ENCODE measurements at places on chromosomes 11 and 22. TPM values are rescaled to one million over a fixed set of nuclear protein-coding genes. Genes with fewer than 3 reads are reported as not detected.

Gene C11orf52
- 35.0 TPM for polyA plus RNA-seq

Gene TENM4
- 0.65 TPM for polyA plus RNA-seq

Gene CREBZF
- polyA plus RNA-seq: 12.5 TPM

Gene PGA3
- 23,067 TPM for polyA plus RNA-seq

Gene SERPING1
- 111 TPM for polyA plus RNA-seq

Gene PATE4
- polyA plus RNA-seq: not detected

Gene PGA4
- 17,534 TPM for polyA plus RNA-seq

Gene RHOG
- polyA plus RNA-seq: 39.8 TPM

GRCh38 chr11:124839128-124839971 is 25.9 kb upstream of the ROBO3 start:
- DNase-seq: peak; percentile 57
- no peaks in the 10 kb centered on the region for H3K36me3 ChIP-seq

DNA sequence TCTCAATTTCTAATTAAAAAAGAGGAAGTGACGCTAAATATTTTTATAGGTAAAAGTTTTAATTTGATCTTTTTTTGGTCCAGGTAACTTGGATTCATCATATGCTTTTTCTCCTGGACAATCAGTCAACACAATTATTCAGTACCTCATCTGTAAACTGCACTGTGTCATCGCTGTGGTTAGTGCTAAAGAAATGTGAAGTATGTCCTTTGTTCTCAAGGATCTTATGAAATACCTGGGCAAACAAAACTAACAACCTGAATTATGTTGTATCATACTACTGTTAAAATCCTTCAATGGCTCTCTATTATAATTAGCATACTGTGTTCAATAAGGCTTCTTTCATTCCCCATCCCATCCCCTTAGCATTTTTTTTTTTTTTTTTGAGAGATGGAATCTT is 19.9 kb upstream of the SCN3B start:
- DNase-seq: no peak
- no peaks in the 10 kb centered on the region for H3K36me3 ChIP-seq
- no peaks in the 10 kb centered on the region for H3K27me3 ChIP-seq
- no peak overlapping the region for H3K27ac ChIP-seq
- no peak overlapping the region for H3K4me3 ChIP-seq

DNA sequence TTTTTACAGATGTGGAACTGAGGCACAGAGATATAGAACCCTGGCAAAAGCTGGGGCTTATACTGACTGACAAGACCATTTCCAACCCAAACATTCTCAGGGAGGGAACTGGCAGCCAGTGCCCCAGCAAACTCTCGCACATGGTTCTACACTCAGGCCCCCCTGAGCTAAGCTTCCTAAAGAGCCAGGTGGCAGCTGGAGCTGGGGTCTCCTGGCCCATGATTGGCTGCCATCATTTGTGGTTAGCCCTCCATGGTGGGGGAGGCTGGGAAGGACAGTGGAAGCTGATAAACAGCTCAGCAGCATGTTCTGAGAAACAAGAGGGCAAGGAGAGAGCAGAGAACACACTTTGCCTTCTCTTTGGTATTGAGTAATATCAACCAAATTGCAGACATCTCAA is at the start of gene RAG1:
TSS of gene RAG1 (plus strand) at position 314 of the 400 bp plus-strand sequence. CDS start 5,298 bp downstream, outside the sequence.
- no peak for DNase-seq
- no peaks in the 10 kb centered on the region for H3K27me3 ChIP-seq
- no peaks in the 10 kb centered on the region for H3K4me1 ChIP-seq
- H3K36me3 ChIP-seq: no peaks in the 10 kb centered on the region

DNA sequence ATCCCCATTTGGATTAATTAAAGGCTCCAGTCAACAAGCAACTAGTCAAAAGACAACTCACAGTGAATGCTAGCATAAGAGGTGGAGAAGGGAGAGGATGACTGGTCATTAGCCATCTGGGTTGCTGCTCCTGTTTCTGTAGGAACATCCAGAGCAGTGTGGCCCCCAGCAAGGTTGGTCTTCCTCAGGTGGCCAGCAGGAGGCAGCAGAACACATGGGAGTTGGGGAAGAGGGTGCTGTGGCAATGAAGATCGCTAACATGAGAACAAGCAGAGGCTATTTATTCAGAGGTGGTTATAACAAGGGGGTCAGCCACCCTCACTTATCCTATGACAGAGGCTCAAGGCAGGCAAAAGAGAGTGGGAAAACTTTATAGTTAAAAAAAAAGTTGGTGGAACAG is 21.3 kb downstream of the IZUMO1R start:
- no peaks in the 10 kb centered on the region for H3K4me1 ChIP-seq
- DNase-seq: peak; percentile 31
- no peaks in the 10 kb centered on the region for H3K27me3 ChIP-seq
- no peak overlapping the region for H3K4me3 ChIP-seq
- H3K27ac ChIP-seq: no peak overlapping the region
- H3K36me3 ChIP-seq: no peaks in the 10 kb centered on the region

GRCh38 chr22:41951898-41952474 is at the start of gene SMIM45:
Gene SMIM45, plus strand, starts transcription at chr22:41952150.
- no peak within 1 kb of the TSS for H3K27ac ChIP-seq
- no peak for DNase-seq
- H3K4me3 ChIP-seq: no peak within 1 kb of the TSS
- no peaks in the 10 kb centered on the region for H3K36me3 ChIP-seq
- H3K27me3 ChIP-seq: no peaks in the 10 kb centered on the region

GRCh38 chr22:29152045-29152953 is 53.4 kb upstream of the EMID1 start:
- peaks cover 33% of the 10 kb centered on the region for H3K4me1 ChIP-seq
- H3K36me3 ChIP-seq: no peaks in the 10 kb centered on the region
- H3K27ac ChIP-seq: peak overlapping the region; percentile 68
- peak; percentile 63 for DNase-seq

DNA sequence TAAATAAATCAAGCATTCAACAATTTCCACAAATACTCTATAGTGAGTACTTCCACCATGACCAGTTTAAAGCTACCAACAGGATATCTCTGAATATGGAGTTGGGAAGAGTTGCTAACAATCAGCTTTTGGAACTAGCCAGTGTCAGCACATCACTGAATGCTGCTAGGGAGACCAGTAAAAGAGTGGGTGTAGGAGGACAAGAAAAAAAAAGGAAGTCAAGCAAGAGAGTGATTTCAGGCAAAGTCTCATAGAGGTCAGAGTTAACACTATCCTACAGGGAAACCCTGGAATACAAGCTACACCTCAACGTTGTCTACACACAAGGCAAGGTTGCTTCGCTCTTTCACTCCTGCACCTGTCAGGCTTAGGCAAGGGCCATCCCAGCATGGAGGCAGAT is 24.2 kb downstream of the EIF3F start:
- no peak overlapping the region for H3K4me3 ChIP-seq
- DNase-seq: no peak
- no peak overlapping the region for H3K27ac ChIP-seq
- no peaks in the 10 kb centered on the region for H3K36me3 ChIP-seq
- H3K4me1 ChIP-seq: no peaks in the 10 kb centered on the region

GRCh38 chr11:109770323-109770722 is 322.9 kb upstream of the ZC3H12C start:
- H3K4me1 ChIP-seq: peaks cover 4% of the 10 kb centered on the region
- DNase-seq: no peak
- H3K36me3 ChIP-seq: no peaks in the 10 kb centered on the region
- H3K4me3 ChIP-seq: no peak overlapping the region
- no peak overlapping the region for H3K27ac ChIP-seq
